ENCODE measurements at places on chromosomes 3 and 15.

GRCh38 chr15:72890043-72890442, 106.5 kb upstream of the ADPGK start:
- no peak for DNase-seq

- DNase-seq, result no peak
These were observed 13.4 kb upstream of the DGKG start for GRCh38 chr3:186375443-186375842.

GRCh38 chr3:72844436-72844993, 3.7 kb downstream of the SHQ1 start:
- no peak for DNase-seq

DNA sequence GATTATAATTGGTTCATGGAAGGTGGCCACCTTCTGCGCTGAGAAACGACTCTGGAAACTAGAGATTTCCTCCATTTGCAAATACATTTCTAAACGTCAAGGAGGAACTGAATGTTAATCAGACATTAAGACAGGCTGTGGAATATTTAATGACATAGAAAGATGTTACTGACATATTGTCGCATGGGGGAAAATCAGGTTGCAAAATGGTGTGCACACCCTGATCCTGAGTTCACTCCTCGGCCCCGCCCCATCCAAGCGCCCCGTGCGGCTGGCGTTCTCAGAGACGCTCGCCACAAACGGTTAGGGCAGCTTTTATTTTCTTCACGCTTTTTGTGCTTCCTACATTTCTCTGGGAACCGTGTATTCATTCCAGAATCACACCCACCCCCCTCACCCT, 10.7 kb downstream of the H1-8 start:
- no peak for DNase-seq

- no peak for DNase-seq
These were observed 23.5 kb downstream of the MITF start for GRCh38 chr3:69762768-69763229.

DNA sequence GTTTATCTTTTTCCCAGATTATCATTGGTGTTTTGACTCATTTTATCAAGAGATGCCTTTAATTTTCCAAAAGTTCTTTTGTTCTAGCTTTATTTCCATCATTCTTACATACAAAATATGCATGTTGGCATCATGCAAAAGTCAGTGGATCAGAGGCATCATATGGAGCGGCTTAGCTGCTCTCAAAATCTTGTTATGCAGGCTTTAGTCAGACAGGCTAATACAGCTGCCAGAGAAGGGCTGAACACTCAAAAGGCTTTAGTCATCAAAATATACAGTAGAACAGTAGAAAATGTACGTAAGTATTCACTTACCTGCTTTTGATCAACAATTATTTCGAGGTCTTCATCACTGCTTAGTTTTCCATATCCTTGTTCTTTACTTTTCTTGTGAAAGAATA, 65.5 kb downstream of the PEX5L start:
- DNase-seq, result no peak

DNA sequence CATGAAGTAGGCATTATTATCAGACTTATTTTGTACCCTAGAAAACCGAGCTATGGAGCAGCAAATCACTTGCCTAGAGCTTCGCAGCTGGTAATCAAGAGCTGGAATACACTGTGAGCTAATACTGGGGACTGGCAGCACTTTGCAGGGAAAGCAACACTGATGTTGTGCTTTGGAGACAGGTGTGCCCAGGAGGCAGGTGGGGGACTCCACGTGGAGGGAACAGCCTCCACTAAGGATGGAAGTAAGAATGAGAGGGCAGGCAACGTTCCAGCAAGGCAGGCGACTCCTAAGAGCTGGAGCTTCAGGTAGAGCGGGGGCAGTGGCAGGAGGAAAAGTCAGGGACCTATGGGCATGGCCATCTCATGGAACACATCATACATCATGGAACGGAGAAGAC, 300.5 kb upstream of the IGF1R start:
- DNase-seq, result no peak

DNA sequence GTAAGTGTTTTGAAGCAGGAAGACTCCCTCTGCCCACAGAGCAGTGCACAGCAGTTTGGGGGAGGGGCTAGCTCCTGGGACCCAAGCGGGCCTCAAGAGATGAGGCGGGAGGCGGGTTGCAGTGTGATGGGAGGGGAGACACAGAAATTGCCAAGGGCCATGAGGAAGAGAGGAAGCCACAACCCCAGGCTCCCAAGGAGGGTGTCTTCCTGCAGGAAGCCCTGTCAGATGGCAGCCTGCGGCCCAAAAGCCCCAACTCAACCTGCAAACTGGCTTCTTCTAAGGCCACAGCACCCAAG, 7.3 kb upstream of the ISLR2 start:
- no peak for DNase-seq

DNA sequence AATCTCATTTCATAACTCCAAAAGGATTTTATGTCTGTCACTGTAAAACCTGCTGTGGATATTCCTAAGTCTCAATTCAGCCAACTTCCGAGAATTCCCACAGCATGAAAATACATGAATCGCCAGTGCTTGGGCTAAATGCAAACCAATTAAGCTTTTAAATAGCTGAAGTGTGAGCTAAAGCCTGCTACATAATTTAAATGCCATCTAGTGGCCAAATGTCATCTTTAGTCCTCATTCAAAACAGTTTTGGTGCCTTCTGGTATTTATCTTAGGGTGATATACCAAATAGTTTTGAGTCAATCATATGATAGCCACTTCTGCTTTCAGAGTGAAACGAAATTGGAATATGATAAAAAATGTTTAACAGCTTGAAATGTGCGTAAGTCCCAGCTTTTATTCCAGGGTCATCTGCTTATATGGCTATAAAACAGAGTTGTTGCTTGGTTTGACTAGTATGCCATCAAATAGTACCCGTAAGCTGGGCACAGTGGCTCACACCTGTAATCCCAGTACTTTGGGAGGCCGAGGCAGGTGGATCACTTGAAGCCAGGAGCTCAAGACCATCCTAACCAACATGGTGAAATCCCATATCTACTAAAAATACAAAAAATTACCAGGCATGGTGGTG, 41.8 kb upstream of the CCNL1 start:
- DNase-seq, result no peak

DNA sequence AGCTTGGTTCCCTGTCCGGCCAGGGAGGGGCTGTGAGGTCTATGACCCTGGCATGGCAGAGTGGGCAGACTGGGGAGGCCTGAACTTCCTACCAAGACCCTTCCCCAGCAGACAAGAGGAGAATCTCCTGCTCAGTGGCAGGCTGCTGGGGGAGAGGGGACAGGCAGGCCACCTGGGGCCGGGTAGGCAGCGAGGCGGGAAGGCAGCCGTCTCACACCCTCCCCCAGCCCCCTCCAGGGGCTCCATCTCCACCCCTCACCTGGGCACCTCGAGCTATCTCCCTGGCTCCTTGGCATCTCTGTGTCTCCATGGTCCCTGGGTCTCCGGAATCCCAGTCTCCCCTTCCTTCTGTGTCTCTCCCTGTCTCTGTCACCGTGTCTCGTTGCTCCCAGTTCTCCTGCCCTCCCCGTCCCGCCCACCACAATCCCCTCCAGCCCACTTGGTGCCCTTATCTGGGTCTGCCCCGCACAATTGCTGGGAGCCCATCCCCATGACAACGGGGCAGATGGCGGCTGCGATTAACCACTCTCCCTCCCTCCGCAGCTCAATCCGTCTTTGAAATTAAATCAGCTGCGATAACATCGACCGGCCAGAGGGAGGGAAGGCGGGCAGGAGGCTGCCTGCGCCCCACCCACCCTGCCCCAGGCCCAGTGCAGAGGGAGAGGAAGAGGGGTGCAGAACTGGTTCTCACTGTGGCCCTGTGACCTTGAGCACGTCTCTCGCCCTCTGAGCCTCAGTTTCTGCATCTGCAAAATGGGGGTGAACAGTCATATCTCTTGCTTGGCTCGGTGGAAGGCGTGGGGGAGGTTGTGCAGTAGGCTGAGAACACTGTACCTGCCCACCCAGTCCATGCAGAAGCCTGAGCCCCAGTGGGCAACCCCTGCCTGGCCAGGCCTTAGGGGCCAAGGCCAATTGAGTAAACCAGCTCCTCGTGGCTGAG, 9.6 kb downstream of the DNAJB8 start:
- peak; percentile 64 for DNase-seq

DNA sequence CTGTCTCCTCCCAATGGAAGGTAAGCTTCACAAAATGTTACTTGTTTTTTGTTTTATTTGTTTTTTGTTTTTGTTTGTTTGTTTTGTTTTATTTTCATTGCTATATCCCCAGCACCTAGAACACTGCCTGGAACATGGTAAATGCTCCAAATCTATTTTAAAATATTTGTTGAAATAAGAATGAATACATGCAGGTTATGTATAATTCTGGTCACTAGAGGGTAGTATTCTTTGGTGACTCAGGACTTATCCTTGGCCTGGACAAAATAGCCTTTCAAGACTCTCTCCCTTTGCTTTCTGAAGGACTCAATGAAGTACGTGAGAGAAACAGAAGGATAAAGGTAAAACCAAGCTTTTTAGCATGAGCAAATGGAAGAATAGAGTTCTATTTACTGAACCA, 46.9 kb upstream of the PPP2R3A start:
- no peak for DNase-seq

All from ecto neural progenitor cell (in vitro differentiated cells).